ENCODE measurements at places on chromosomes 5 and 9. TPM values are rescaled to one million over a fixed set of nuclear protein-coding genes. Genes with fewer than 3 reads are reported as not detected.

DNA sequence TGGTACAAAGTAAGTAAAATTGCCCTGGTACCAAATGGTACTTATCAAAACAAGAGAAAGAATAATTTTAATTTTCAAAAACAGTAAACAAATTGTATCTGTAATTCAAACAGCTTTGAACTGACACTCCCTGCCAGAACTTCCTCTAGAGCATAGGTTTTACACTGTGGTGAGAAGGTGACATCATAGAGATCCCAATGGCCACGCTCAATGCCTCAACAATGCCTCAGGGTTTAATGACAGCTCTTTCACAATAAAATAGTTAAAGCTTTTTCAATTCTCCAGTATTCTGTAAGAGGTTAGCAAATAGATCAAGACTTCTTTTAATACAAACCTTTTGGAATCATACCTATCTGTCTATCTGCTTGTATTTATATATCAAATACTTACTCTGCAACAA lies 437.1 kb downstream of the PRR16 start:
- no peak for DNase-seq

GRCh38 chr9:3888497-3888858 lies 362.7 kb upstream of the RFX3 start:
- DNase-seq = no peak

DNA sequence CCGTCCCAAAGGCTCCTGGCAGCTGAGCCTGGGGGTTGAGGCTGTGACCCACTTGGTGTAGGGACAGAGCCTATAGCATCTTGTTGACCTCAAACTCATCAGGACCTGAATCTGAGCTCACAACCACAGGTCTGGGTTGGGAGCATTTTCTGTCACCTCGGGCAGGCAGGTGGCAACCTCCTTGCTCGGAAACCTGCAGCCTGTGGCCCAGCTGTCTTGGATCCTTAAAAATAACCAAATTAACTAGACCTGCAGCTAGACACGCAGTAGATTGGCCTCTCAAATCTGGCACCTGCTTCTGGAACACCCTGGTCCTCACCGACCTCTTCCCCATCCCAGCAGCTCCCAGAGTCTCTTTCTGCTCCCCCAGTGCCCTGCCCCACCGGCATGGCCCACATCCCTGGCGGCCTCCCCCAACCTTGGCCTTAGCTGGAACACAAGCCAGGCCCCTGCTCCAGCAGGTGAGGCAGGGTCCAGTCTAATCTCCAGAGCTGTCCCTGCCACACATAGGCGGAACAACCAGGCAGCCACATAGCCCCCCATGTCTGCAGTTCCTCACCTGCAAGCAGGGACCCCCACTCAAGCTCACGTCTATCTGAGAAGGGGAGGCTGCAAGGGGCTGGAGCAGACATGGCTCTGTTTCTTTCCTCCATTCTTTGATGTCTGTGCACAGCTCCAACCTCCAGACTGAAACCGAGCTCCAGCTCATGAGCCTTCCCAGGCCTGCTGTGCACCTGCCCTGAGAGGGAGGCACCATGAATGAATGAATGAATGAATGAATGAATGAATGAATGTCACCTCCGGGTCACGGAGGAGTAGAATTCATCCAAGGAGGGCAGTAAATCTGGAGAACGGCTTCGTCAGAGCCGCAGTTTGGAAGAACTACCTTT lies 28.3 kb downstream of the PAEP start:
- DNase-seq = no peak

- no peak for DNase-seq
Measured at GRCh38 chr9:121348221-121348620, 21.8 kb downstream of the STOM start.

Gene UNC5A
- polyA plus RNA-seq = 1.1 TPM

DNA sequence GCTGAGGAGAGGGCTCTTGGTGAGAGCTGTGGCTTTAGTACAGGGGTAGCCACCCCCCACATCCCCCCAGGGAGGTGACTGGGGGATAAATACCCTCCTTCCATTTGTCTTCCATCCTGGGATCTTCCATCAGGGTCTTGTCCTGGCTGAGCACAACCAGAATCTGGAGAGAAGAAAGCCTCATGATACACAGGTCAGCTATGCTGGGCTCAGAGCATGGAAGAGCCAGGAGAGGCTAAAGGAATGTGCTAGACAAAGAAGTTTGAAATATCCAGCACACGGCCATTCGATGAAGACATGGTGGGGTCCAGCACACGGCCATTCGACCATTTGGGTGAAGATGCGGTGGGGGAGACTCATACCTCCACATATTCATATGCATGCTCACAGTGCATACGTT lies 30.0 kb downstream of the ROPN1L start:
- no peak for DNase-seq

Gene GBGT1
- polyA plus RNA-seq = 4.0 TPM

GRCh38 chr5:142315096-142315900 lies 9.5 kb downstream of the SPRY4 start:
- no peak for DNase-seq

- DNase-seq = no peak
Measured at GRCh38 chr9:138045541-138046490, 168.2 kb downstream of the CACNA1B start.

- DNase-seq = no peak
Measured at GRCh38 chr9:5596173-5596572, 32.7 kb upstream of the RIC1 start.

- DNase-seq = no peak
Measured at GRCh38 chr5:78275998-78276543, 18.4 kb downstream of the AP3B1 start.

GRCh38 chr9:3290231-3290840 lies 235.5 kb downstream of the RFX3 start:
- no peak for DNase-seq

DNA sequence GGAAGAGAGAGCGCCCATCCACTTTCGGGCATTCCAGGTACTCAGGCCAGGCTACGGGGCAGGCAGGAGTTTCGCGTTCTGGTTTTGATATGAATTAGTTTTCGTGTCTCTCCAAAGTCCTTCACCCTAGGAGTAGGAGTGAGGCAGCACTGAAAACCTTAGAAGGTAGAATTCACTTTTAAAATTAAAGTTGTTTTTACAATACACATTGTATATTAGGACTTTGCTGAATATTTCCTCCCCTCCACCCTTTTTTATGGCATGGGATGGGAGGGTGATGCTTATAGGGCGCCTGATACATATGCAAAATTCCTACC lies 747 bp downstream of the ITGA1 start:
- no peak for DNase-seq

Gene IL6ST
- 173 TPM for polyA plus RNA-seq

DNA sequence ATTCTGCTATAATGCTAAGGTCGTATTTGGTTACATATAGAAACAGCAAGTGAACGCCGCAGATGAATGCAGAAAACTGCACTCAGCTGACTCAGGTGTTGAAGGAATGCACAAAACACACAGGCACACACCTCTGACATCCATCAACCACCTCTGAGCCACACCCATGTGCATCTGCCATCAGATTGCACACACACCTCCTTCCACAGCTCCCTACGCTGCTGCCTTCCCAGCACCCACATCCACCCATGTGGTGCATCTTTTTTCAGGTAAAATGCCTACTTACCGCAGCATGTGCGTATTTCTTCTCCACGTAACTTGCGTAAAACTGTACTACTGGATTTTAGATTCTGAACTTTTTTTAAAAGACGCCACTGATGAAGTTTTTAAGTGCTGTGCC lies 7.1 kb downstream of the STK10 start:
- no peak for DNase-seq

Gene HTR1A
- polyA plus RNA-seq = not detected

Gene PLPPR1
- 0.27 TPM for polyA plus RNA-seq

DNA sequence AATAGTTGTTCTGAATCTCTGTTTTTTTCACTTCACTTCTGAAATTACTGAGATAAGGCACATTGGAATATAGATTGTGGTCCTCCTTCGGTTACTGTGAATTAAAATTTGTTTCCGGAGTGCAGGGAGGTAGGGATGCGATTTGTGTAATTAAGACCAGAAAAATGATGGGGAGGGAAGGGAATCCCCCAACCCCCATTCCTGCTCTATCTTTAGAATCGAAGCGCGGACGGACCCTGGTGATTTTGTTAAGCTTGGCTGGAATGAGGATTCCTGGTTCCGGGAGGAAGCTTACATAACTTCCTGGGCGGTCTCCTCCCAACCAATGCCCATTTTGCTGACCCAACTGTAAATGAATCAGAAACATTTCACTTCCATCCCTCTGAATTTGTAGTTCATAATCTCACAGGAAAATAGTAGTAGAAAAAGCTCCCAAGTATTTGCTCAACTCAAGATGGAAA lies 220.1 kb upstream of the MSX2 start:
- DNase-seq = no peak

Gene DRD1
- polyA plus RNA-seq = 0.25 TPM

DNA sequence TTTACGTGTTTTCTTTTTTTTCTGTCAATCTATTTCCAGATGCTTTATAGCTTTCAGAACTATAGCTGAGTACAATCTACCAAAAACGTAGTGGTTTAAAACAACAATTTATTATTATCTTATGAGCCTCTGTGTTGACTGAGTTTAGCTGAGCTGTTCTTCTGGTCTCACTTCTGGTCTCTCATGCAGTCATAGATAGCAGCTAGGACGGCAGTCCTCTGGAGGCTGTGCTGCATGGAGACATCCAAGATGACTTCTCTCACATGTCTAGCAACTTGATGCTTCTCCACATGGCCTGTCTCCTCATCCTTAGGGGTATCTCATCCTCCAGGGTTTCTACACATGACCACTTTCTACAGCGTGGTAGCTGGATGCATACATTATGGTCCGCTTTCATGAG lies 22.0 kb upstream of the RAD23B start:
- no peak for DNase-seq

GRCh38 chr9:92725266-92725545 lies 39.4 kb downstream of the BICD2 start:
- no peak for DNase-seq

- no peak for DNase-seq
Measured at GRCh38 chr9:91208837-91209236, 152.9 kb downstream of the AUH start.

GRCh38 chr9:17658237-17658636 lies 79.4 kb downstream of the SH3GL2 start:
- no peak for DNase-seq

DNA sequence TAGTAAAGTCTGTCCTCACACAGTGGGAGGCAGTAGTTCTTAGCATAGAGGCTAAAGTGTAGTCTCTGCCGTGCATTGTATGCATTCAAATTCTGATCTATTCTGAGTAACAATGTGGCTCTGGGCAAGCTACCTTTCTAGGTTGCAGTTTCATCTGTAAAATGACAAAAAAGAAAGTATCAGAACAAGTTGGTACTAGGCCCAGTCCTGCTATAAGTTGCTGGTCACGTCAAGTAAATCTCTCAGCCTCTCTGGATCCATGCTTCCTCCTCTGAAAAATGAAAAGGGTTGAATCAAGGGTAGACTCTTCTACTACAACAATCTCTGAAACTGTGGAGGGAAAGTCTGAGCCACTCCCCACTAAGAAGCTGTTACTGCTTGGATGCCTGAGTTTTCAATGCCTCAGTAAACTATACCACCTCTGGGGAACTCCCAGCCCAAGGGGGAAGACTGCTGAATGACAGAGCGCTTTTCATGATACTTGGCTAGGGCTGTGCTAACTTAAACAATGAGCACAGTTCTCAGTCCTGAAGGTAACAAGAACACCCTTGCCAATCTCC lies 34.5 kb upstream of the SPARC start:
- no peak for DNase-seq

DNA sequence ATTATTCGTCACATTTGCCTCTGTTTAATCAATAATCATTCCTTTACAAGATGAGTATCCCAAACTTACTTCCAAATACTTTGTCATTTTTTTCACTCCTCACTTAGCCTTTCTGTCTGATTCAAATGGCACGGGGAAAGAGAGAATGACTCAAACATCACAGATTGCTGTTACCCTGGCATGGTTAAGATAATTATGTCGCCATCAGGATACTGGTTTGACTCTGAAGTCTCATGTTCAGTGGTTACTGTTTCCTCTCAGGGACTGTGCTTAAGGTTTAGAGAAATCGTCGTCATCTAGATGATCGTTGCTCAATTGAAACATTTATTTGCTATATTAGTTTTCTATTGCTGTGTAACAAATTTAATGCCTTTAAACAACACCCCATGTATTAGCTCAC lies 45.2 kb upstream of the RAD23B start:
- no peak for DNase-seq

Gene PCDHB10
- polyA plus RNA-seq = 2.7 TPM

GRCh38 chr9:120324461-120324860 lies 255.5 kb downstream of the CDK5RAP2 start:
- DNase-seq = no peak

GRCh38 chr5:13956471-13956870 lies 12.0 kb upstream of the DNAH5 start:
- DNase-seq = no peak

GRCh38 chr5:176620333-176620981 lies 9.9 kb downstream of the SNCB start:
- DNase-seq = no peak

- no peak for DNase-seq
Measured at GRCh38 chr5:78108564-78108963, 185.9 kb downstream of the AP3B1 start.

Gene C5orf52
- polyA plus RNA-seq = not detected

Gene IL12B
- not detected for polyA plus RNA-seq

GRCh38 chr9:76692458-76693129 lies 71.6 kb upstream of the PCA3 start:
- no peak for DNase-seq

Gene ZBTB26
- polyA plus RNA-seq = 2.9 TPM

- no peak for DNase-seq
Measured at GRCh38 chr9:9585920-9586319, 1026.9 kb downstream of the PTPRD start.

DNA sequence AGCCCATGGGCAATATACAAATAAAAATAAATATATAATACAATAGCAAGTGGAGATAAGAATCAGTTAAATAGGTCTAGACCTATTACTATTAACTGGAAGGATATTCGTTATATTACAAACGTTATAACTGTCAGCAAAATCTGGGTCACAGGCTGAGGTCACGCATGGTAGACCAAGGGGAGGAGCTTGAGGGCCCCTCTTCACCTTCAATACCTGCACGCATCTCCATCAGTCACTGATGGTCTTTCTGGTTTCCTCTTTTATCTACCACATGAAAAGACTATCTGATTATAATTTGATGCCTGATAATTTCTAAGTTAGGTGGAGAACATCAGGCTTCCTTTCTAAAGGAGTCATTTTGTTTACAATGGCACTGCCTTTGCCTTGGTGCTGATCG lies 43.2 kb downstream of the MAT2B start:
- no peak for DNase-seq

GRCh38 chr5:133824661-133825254 lies 143.7 kb downstream of the C5orf15 start:
- DNase-seq = no peak

GRCh38 chr5:145510769-145511168 lies 324.4 kb downstream of the PRELID2 start:
- DNase-seq = no peak

DNA sequence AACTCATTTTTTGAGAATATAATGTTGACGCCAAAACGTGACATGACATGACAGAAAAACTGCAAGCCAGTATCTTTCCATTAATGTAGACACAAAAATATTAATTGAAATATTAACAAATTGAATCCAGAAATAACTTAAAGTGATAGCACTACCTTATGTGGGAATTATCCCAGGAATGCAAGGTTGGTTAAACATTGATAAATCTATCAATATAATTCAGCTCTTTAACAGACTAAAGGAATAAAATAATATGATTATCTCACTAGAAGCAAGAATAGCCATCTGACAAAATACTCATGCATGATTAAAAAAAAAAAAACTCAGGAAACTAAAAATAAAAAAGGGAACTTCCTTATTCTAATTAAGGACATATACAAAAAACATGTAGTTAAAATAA lies 6.8 kb downstream of the ZNF510 start:
- no peak for DNase-seq
